Activated CD4-positive, alpha-beta T cell treated with anti-CD3 and anti-CD28 coated beads, Interleukin-2, amount 10 ng/mL, durations not matched to agents 7 days and 5 days (primary cell): ENCODE measurements at places on chromosomes 5 and 9.

- no peak for DNase-seq
These were observed 54.9 kb upstream of the ADAMTS19 start for GRCh38 chr5:129405222-129405621.

DNA sequence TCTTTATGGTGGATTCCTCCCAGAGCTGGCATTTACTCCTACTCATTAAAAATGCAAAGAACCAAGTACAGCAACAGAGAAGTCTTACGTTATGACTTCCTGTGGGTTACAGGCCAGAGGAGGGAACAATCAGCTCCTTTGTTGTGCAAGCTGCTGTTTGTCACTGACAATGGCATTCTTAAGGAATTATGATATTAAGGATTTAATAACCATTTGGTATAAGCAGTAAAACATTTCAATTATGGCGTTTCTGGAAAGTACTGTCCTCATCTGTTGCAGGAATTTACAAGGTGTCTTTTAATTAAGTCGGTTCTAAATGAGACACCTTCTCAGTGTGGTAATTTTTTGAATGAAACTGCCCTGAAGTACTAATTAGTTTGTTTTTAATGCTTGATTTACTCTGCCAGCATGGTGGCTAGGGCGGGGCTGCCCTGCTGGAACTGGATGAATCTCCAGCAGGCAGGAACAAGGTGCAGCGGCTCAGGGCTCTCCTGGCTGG, 49.1 kb upstream of the VDAC1 start:
- peak; percentile 30 for DNase-seq

GRCh38 chr5:52988335-52989024, 672 bp upstream of the ITGA2 start:
- DNase-seq, result no peak

DNA sequence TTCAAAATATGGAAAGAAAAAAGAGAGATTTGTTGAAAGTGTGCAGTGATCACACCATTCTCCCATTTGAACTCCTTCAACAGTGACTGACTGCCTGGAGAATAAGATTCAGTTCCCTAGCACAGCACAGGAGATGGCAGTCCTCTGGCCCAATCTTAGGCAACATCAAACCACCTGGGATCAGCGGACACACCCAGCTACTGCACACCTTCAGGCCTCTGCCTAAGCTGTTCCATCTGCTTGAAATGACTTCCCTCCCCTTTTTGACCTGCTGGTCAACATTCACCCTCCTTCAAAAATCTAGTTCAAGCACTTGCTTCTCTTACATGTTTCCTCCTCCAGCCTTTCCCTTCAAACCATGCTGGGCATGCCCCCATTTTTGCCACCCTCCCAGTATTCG, 4.5 kb downstream of the MAPK9 start:
- DNase-seq, result no peak

DNA sequence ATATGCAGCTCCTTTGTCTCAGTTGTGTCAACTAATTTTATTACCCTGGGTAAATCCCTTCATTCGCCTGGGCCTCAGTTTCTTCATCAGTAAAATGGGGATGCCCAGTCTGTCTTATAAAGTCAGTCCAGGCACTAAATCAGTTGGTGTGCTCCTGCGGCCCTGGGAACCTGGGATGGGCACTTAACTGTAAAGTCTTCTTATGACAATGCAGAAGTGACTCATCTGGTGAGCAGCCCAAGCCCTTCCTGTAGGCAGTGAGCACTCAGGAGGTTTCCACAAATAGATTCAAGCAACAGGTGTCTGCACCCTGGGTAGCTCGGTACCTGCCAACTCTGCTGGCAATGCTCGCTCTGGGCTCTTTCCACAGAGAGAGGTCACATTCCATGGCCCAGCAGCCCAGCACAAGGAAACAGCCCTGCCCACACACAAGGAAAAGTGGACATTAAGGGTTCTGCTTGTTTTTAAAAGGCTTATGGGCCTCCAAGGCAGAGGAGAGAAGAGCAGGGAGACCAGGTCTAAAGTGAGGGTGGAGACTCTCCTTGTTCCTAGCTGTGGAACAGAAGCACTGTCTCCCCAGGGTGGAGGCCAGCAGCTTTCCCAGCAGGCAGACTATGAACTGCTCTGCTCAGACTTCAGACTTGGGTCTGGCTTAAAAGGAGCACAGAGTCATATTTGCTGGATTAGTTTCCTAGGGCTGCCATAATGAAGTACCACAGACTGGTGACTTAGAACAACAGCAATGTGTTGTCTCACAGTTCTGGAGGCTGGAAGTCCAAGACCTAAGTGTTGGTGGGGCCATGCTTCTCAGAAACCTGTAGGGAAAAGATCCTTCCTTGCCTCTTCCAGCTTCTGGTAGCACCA, 89.7 kb upstream of the ADRA1B start:
- no peak for DNase-seq

GRCh38 chr9:131181091-131181681, 55.8 kb downstream of the NUP214 start:
- no peak for DNase-seq

GRCh38 chr9:135129137-135129695, 41.7 kb downstream of the OLFM1 start:
- no peak for DNase-seq

DNA sequence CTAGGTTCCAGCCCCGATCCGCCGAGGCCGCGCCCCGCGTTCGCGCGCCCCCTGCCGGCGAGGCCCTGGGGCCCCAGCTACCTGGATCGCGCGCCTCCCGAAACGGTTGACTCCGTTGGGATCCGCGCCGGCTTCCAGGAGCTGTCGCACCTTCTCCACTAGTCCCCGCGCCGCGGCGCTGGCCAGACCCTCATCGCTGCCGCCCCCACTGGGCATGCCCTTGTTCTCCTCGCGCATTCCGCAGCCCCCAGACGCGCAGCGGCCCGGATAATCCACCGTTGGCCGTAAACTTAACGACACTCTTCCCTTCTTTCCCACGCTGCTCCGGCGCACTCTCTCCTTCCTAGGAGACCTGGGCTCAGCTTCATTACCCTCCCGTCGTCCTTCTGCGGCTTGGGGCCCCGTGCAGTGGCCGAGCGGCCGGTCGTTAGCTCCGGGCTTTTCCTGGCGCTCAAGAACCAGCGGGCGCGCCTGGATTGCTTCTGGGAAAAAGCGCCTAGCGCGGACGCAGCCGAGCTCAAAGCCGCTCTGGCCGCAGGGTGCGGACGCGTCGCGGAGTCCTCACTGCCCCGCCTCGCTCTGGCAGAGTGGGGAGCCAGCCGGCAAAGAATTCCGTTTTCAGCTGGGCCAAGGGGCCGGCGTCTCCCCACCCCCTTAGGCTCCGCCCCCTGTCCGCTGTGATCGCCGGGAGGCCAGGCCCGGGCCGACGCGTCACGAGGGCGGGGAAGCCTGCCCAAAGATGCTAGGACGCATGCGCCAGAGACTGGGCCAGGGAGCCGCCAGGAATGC, at the start of gene CDKN2B:
TSS of gene CDKN2B (minus strand) at position 589 of the 789 bp plus-strand sequence. CDS start at position 237, 352 bp downstream.
- DNase-seq, result peak; percentile 62

DNA sequence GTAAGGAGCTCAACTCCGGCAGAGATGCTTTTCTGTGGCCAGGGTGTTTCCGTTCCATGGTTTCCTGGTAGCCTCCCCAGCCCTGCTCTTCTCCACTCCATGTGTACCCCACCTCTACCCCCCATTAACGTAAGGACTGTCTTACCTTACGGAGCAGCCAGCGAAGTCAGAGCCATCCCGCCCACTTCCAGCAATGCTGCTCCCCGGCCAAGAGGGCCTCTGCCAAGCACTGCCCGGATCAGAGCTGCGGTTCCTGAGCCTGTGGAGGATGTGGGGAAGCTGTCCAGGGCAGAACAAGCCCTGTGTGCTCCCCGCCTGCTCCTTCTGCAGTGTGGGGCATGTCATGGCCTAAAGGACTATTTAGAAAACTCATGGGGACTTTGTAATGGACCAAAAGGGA, 261.2 kb downstream of the GADD45G start:
- DNase-seq, result no peak

GRCh38 chr5:73374520-73375190, 73.9 kb downstream of the FOXD1 start:
- no peak for DNase-seq

DNA sequence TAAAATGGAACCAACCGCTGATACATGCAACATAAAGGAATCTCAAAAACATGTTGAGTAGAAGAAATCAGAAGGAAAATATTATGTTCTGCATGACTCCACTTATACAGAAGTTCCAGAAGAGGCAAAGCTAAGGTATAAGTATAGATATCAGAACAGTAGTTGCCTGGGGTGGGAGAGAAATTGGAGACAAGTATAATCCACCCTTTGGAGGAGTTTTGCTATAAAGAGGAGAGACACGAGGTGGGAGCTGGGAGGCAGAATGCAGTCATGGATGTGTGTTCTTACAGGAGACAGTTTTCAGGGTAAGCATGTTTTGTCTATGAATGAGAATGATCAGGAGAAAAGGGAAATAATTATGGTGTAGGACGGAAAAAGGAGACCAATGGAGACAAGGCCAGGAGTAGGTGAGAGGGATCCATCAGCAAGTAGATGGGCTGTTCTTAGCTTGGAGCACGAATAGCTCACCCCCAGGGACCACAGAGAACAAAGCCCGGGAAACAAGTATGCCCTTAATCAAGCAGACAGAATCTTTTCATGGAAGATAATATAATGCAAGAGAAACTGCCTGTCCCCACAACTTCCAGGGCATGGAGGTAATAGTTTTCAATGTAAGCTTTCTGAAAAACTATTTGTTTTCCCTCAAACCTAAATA, 72.2 kb downstream of the MED27 start:
- no peak for DNase-seq

DNA sequence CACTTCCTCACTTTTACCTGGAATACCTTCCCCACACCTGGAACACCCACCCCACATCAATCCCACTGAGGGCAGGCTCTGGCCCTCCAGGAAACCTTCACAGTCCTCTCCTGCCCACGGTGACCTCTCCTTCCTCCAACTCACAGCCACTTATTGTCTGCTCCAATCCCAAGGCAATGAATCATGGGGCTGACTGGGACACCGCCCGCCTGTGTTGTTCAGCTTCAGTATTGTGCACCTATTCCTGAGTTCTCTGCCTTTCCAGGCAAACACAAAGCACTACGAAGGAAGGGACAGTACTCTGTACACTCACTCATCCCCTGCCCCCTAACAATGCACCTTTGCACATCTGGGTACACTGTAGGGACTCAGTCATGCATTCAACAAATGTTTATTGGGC, 7.3 kb downstream of the PCDH1 start:
- no peak for DNase-seq

DNA sequence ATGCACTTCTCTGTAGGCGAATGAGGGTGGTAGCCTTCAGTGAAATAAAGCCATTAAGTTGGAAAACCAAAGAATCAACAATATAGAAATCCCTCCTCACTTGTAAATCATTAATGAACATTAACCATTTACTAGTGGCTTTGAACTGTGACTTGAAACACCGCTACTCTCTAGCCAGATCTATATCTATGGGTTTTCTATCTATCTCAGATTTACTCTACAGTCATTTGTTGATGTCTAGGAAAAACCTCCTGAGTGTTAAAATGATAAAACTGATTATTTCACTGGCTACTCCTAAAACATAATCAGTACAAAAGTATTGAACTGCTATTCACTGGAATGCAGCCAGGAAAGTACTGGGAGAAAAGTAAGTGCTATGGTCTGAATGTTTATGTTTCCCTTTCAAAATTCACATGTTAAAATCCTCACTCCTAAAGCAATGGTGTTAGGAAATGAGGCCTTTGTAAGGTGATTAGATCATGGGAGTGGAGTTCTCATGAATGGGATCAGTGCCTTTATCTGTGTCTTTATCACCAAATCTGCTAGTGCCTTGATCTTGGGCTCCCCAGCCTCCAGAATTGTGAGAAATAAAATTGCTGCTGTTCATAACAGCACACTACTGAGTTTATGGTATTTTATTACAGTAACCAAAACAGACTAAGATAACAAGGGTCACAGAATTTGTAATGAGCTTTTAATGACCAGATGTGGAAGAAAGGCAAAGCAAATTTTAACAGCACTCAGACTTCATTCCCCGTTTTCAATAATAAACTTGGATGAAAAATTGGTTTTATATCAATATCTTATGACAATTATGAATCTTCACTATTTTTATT, 8.6 kb upstream of the OXCT1 start:
- DNase-seq, result no peak

DNA sequence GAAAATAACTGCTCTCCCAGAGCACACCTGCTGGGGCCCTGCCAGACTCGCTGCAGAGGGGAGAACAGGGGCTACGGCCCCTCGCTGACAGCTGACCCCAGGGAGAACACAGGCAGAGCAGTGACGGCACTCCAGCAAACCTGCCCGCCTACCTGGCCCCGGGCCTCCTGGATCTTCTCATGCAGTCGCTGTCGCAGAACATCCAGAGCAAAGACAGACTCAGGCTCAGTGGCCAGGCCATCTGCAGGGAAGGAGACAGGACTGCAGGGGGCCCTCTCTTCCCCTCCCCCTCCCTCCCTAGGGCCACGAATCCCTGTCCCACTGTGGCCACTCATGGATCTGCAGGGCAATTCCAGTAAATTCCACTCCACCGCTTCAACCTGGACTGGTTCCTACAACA, 2.4 kb downstream of the SURF6 start:
- peak; percentile 5 for DNase-seq

DNA sequence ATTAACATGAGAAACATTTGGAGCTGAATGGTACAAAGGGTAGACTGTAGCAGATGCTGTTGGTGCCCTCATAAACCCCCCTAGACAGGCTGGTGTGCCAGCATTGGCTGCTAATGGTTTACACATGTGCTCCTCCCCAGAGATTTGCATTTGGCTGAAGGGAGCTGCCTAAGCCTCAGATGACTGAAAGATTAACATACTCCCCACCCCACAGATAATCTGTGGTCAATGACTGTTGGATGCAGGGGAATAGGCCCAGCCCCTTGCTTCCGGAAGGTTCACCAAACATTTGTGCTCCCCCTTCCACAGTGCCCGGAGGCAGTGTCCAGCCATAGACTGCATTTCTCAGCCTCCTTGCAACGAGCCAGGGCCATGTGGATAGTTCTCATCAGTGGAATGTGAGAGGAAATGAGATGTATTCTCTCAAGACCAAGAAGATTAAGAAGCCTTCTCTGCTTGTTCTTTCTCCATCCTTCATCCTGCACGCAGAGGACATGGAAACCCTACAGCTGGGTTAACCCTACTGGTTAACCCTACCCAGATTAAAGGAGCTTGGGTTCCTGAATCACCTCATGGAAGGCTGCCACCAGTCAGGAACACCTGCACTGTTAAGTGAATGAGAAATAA, 79.6 kb downstream of the PHAX start:
- no peak for DNase-seq

- no peak for DNase-seq
These were observed 35.5 kb downstream of the DDX46 start for GRCh38 chr5:134794082-134794481.

- no peak for DNase-seq
These were observed 92.4 kb upstream of the CAST start for GRCh38 chr5:96569770-96570169.

DNA sequence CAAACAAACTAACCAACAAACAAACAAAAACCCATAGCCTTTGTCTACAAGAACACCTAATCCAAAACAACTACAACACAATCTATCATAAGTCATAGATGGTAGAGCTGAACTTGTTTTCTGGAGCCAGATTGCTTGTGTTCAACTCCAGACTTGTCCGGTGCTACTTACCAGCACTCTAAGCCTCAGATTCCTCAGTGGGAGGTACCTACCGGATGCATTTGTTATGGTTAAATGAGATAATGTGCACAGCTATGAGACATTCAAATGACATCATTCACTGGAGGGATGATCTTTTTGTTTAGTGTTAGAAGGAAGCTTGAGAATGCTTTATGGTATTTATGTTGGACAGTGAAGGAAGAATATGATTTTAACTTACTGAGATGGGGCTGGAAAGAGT, 592.9 kb upstream of the C9orf72 start:
- no peak for DNase-seq
